ENCODE measurements at places on chromosomes 4 and X.

DNA sequence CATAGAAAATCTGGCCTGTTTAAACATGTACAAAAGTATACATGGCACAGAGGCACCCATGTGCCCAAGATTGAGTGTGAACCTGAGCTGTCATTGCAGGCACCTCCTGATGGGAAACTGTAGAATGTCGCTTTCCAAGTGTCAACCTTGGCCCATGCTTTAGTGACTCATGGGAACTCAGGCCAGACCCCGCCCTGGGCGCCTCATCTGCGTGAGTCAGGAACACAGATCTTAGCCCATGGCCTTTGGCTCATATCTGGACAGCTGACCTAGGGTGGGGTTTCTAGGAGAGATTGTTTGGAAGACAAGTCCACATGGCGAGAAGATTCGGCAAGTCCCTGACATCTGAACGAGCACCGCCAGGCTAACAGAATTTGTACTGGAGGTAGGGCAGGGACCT, 50.0 kb downstream of the CYTL1 start:
- no peak for DNase-seq

- DNase-seq = no peak
Measured at GRCh38 chr4:13599159-13599558, 28.4 kb downstream of the BOD1L1 start.

- no peak for DNase-seq
Measured at GRCh38 chr4:38982361-38983095, 49.7 kb downstream of the TMEM156 start.

DNA sequence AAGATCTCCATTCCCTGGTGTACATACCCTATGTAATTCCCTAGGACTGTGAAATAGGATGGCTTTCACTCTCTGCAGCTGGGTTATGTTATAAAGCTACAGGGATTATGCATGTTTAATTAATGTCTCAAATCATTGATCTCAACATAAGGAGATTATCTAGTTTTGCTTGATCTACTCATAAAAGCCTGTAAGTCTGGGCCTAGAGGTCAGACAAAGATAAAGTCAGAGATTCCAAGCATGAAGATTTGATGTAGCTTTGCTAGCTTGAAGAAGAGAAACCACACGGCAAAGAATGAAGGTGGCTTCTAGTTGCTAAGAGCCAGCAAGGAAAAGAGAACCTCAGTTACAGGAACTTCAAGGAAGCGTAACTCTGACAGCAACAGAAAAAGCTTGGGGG, 456.9 kb downstream of the CCSER1 start:
- no peak for DNase-seq

DNA sequence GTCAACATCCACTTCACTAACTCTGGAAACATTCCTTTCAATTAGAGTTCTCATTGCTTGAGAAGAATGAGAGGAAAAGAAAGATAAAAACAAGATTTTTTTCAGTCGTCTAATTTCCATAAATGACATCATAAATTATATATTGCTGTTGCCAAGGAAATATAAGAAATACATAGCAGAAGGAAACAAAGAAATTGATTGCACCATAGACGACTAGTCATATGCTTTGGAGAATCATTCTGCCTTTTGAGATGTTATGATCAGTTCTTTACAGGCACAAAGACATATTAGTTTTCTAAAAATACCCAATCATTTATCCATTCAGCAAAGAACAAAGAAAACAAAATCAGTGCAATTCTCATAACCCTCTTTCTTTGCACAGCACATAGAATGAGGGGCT, 672 bp upstream of the C1QTNF7 start:
- no peak for DNase-seq

- DNase-seq = no peak
Measured at GRCh38 chr4:186554914-186555827, at the start of gene MTNR1A. Gene MTNR1A, minus strand, starts transcription at chr4:186555567. Its CDS starts 202 bp downstream, at chr4:186555365.

DNA sequence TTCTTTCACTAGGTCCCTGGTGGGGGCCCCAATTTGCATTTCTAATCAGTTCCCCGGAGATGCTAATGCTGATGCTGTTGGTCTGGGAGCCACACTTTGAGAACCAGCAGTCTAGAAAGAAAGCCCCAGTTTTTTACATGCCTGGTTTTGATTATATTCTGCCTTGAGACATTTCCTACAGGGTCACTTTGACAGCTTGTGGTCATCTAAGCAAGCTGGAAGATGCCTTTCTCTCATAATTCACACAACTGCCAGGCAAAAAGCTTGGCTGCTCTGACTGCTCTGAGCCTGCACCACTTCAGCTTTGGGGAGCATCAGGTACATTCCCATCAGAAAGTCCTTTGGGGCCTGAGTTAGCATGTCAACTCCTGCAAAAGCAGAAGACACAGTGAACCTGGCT, 5.9 kb upstream of the PLAC1 start:
- DNase-seq = no peak

GRCh38 chr4:72365016-72365415, 204.0 kb downstream of the ADAMTS3 start:
- DNase-seq = no peak

DNA sequence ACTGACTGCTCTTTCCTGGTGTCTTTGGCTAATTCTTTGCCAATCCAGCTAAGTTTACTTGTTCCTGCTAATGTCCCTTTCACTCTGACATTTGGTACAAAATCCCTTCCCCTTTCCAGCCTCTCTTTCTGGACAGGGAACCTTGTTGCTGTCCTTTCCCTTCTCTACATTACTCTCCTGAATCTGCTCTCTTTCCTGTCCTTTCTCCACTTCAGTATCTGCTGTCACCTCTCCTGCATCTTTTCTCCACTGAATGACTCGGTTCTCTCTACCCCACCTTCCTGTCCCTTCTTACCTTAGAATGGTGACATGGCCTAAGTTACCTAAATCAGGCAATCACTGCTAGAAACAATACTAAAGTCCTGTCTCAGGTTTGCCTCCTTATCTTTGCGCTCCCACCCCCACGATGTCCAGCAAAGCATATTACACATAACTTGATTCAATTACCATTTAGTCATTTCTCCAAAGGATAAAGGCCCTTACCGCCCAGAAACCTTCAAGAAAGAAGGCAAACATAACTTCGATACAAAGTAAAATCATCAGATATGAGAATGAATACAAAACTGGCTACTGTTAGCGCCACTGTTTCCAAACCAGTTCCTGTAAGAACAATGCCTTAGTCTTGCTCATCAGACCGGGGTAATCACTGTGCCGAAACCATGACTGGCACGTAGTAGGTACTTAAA, 890 bp downstream of the BOD1L1 start:
- DNase-seq = no peak

DNA sequence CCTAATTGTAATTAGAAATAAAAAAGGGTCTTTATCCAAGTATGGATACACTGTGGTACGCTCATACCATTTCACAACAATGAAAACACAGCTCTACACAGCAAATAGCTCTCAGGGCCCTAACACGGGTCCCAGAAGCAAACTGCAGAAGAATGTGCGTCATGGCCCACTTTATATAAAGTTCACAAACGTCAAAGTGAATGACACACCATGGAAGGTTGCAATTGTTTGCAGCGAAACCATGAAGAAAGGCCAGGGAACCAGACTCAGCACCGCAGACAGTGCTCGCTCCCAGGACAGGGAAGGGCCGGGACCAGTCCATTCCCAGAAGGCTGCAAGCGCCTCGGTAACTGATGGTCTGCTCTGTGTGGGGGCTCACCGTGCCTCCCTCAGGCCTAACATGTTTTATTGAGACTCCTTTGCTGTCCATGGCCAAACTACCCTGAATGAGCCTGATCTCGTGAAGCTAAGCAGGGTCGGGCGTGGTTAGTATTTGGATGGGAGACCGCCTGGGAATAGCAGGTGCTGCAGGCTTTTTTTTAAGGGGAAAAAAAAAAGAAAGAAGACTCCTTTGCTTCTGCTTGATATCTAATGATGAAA, 47.8 kb downstream of the ACOX3 start:
- no peak for DNase-seq

- DNase-seq = no peak
Measured at GRCh38 chr4:158873795-158874401, 105.1 kb downstream of the FNIP2 start.

DNA sequence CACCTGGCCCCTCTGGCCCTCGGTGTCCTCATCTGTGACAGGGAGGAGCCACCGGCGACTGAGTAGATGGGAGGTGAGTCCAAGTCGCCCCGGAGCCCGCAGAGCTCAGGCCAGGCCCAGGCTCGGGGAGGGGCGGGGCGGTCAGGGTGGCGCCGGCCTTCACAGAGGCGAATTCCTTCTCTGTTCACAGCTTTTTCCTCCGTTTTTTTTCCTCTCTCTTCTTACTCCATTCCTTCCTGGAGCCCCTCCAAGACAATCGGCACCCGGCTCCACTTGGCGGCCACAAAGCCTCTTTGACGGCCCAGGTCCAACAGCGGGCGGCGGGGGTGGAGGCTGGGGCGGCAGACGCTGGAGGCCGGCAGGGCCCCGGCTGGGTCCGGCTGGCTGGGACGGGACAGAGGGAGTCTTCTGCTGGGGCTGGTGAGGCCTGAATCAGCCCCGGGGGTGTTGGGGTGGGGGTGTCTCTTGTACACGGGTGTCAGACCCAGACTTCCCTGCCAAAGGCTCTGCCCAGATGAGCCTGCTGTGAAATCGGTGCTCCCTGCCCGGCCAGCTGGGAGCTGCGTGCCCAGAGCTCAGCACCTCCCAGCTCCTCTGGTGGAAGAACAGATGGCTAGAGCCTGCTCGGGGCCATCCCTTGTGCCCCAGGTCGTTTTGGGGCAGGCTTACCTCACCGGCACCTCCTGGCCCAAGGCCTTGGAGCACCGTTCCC, 22.6 kb downstream of the FGFRL1 start:
- no peak for DNase-seq

- DNase-seq = no peak
Measured at GRCh38 chr4:3801521-3801920, 35.3 kb downstream of the ADRA2C start.

DNA sequence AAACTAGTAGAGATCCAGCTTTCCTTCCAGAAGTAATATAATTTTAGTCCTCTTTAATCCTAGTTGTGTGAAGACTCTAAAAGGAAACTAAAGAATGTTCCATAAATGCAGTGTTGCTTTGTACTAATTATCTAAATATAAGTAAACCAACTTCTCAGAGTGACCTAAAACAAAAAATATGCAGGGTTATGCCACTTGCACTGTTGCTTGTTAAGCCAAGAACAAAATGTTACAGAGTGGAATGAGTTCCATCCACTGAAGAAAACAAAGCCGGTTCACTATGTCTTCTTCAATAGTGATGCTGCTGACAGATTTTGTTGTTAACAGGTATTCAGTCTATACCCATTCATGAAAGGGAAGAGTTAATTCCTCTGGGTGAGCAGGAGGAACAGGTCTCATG, 252.0 kb upstream of the DIAPH2 start:
- DNase-seq = no peak

GRCh38 chrX:76439188-76439587, 11.7 kb downstream of the MAGEE1 start:
- no peak for DNase-seq

DNA sequence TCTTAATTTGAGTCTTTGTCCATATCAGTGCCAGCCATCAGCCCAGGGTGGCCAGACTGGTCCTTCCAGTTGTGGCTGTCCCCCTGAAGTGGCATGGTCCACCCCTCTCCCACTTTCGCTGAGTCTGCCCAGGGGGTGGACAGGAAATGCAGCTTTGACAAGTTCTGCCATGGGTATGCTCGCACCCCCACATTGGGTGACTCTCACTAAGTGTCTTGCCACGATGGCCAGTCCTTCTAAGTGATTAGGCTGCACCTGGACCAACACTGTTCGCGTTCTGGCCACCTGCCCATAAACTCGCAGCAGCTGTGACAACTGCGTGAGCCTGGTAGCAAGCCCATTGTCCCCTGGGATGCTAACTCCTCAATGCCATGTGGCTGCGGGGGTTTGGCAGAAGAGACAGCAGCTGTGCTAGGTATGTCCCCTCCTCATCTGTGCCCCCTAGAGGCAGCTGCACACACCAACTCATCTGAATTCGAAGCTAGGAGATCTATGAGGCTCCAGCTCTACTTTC, 10.0 kb upstream of the LNX1 start:
- DNase-seq = no peak

GRCh38 chr4:174464949-174465348, 57.3 kb downstream of the HPGD start:
- no peak for DNase-seq

Measured in NCI-H1048 (cell line).